Stimulated activated naive B cell treated with anti-CD40 and anti-IgM and Interleukin-4, amounts not matched to agents 10 μg/mL and 1 μg/mL and 100 μg/mL, for 72 hours (primary cell): ENCODE measurements at places on chromosomes 6 and 20.

DNA sequence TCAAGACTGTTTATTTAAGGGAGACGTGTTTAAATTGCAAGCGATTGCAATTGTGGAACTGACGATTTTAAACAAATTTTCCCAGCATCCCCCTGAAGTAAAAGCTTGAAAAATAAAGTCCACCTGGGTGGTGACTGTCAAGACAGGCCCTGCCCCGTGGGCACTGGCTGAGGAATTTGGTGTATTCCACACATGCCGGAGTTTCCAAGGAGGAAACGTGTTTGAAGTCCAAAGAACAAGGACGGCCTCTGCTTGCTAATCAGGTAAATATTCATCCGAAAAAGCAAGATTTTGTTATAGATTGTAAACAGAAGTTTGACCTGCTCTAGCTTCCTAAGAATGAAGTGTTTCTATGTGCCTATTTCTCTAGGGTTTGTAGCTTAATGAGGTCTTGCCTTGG lies 505.1 kb downstream of the QKI start:
- H3K4me3 ChIP-seq = no peak overlapping the region
- no peak overlapping the region for H3K27ac ChIP-seq
- H3K36me3 ChIP-seq = no peaks in the 10 kb centered on the region
- H3K4me1 ChIP-seq = no peaks in the 10 kb centered on the region
- DNase-seq = no peak

DNA sequence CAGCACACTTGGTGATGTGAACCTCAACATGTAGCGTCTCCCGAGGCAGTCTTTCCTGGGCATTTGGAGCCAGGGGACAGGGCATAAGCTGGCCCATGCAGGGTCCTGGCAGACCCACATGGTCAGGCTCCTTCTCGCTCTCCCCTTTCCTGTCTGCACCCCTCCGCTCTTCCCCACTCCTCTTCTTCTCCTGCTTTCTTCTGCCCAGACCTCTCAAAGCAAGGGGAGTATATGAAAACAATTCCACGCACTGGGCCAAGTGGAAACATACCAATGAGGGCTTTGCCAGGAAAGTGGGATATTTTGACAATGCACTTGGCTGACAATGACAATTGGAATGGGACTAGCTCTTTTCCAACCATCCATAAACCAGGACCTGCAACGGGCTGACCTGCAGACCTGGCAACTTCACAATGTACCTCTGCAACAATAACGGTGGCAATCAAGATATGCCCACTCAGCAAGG lies 58.9 kb upstream of the TRAF3IP2 start:
- H3K4me3 ChIP-seq = no peak overlapping the region
- peaks cover 16% of the 10 kb centered on the region for H3K4me1 ChIP-seq
- no peak for DNase-seq
- no peaks in the 10 kb centered on the region for H3K27me3 ChIP-seq
- peaks cover 36% of the 10 kb centered on the region for H3K36me3 ChIP-seq

GRCh38 chr6:38997128-38997761 lies 51.3 kb upstream of the GLP1R start:
- H3K27me3 ChIP-seq = peaks cover 36% of the 10 kb centered on the region
- H3K36me3 ChIP-seq = no peaks in the 10 kb centered on the region
- H3K4me1 ChIP-seq = no peaks in the 10 kb centered on the region
- no peak overlapping the region for H3K27ac ChIP-seq
- DNase-seq = peak; percentile 8

- no peaks in the 10 kb centered on the region for H3K27me3 ChIP-seq
- no peak overlapping the region for H3K27ac ChIP-seq
- DNase-seq = no peak
- peaks cover 57% of the 10 kb centered on the region for H3K4me1 ChIP-seq
Measured at GRCh38 chr6:13766201-13766634, 48.1 kb downstream of the MCUR1 start.

DNA sequence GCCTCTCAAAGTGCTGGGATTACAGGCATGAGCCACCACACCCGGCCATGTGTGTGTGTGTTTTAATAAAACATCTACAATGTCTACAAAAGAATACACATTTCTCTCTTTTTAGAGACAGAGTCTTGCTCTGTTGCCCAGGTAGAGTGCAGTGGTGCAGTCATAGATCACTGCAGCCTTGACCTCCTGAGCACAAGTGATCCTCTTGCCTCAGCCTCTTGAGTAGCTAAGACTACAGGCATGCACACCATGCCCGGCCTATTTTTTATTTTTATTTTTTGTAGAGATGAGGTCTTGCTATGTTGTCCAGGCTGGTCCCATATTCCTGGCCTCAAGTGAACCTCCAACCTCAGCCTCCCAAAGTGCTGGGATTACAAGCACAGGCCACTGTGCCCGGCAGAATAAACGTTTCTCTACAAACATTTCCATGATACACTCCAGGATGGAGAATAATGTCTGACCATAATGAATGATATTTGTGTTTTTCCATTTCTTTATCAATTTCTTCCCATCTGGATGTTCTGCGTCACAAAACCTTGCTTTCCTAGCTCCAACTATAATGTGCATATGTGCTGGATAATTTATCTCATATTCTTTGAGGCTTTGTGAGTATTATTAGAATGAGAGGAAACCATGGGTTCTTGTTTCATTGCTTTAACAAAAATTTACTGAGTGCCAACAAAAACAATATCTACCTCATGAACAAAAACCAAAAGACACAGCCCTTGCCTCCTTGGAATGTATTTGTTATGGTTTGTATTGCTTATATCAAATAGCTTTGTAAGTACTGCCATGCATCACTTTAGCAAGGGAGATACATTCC lies 28.6 kb upstream of the CCN2 start:
- H3K27ac ChIP-seq = no peak overlapping the region
- H3K27me3 ChIP-seq = no peaks in the 10 kb centered on the region
- DNase-seq = no peak

DNA sequence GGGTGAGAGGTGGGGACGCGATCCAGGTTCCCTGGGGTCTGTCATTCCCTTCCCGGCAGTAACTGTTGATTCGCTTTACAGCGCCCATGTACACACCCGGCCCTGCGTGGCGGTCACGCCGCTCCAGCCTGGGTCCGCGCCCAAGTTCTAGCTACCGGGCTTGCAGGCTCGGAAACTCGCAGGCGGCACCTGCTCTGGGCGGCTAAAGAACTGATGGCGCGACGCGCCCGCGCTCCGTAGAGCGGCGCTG lies 1.4 kb upstream of the POU3F2 start:
- H3K36me3 ChIP-seq = peaks cover 4% of the 10 kb centered on the region
- H3K4me3 ChIP-seq = peak overlapping the region; percentile 89
- H3K27me3 ChIP-seq = peaks cover 86% of the 10 kb centered on the region
- no peak for DNase-seq
- peak overlapping the region; percentile 86 for H3K27ac ChIP-seq

GRCh38 chr6:101878554-101879276 lies 485.2 kb downstream of the GRIK2 start:
- H3K27me3 ChIP-seq = no peaks in the 10 kb centered on the region
- no peaks in the 10 kb centered on the region for H3K4me1 ChIP-seq
- H3K4me3 ChIP-seq = no peak overlapping the region
- no peak overlapping the region for H3K27ac ChIP-seq
- H3K36me3 ChIP-seq = no peaks in the 10 kb centered on the region

GRCh38 chr6:107390685-107391435 lies 68.5 kb downstream of the PDSS2 start:
- DNase-seq = no peak
- H3K4me3 ChIP-seq = no peak overlapping the region
- H3K36me3 ChIP-seq = peaks cover 23% of the 10 kb centered on the region
- no peaks in the 10 kb centered on the region for H3K4me1 ChIP-seq
- peak overlapping the region; percentile 57 for H3K27ac ChIP-seq

GRCh38 chr20:48489656-48490055 lies 338.1 kb downstream of the PREX1 start:
- H3K27me3 ChIP-seq = peaks cover 39% of the 10 kb centered on the region
- DNase-seq = no peak
- H3K27ac ChIP-seq = no peak overlapping the region
- no peak overlapping the region for H3K4me3 ChIP-seq
- H3K36me3 ChIP-seq = no peaks in the 10 kb centered on the region

DNA sequence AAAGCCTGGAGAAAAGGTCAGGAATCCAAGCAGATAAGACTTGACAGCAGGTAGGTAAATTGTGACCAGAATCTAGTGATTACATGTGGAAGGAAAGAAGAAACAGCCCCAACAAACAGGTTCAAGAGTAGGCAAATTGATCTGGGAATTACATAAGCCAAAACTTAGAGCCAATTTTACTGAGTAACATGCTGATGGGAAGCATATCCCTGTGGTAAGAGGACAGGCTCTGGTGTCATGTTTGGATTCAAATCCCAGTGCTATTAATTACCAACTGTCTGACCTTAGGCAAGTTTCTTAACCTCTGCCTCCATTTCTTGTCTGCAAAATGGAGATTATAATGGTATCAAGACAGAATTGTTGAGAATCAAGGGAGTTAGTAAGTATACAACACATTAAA lies 20.4 kb downstream of the MCM9 start:
- H3K27me3 ChIP-seq = no peaks in the 10 kb centered on the region
- no peak overlapping the region for H3K27ac ChIP-seq
- DNase-seq = no peak
- peaks cover 26% of the 10 kb centered on the region for H3K36me3 ChIP-seq

GRCh38 chr6:96743496-96743895 lies 93.8 kb downstream of the GPR63 start:
- no peak overlapping the region for H3K4me3 ChIP-seq
- H3K27me3 ChIP-seq = peaks cover 13% of the 10 kb centered on the region
- DNase-seq = no peak
- no peak overlapping the region for H3K27ac ChIP-seq

GRCh38 chr6:17179530-17180073 lies 77.8 kb downstream of the STMND1 start:
- H3K36me3 ChIP-seq = no peaks in the 10 kb centered on the region
- no peak overlapping the region for H3K4me3 ChIP-seq
- H3K27ac ChIP-seq = no peak overlapping the region
- H3K4me1 ChIP-seq = no peaks in the 10 kb centered on the region
- no peak for DNase-seq

- peaks cover 43% of the 10 kb centered on the region for H3K27me3 ChIP-seq
- peaks cover 2% of the 10 kb centered on the region for H3K36me3 ChIP-seq
- peaks cover 19% of the 10 kb centered on the region for H3K4me1 ChIP-seq
- no peak overlapping the region for H3K4me3 ChIP-seq
- H3K27ac ChIP-seq = no peak overlapping the region
Measured at GRCh38 chr6:37774028-37774680, 45.4 kb upstream of the ZFAND3 start.

DNA sequence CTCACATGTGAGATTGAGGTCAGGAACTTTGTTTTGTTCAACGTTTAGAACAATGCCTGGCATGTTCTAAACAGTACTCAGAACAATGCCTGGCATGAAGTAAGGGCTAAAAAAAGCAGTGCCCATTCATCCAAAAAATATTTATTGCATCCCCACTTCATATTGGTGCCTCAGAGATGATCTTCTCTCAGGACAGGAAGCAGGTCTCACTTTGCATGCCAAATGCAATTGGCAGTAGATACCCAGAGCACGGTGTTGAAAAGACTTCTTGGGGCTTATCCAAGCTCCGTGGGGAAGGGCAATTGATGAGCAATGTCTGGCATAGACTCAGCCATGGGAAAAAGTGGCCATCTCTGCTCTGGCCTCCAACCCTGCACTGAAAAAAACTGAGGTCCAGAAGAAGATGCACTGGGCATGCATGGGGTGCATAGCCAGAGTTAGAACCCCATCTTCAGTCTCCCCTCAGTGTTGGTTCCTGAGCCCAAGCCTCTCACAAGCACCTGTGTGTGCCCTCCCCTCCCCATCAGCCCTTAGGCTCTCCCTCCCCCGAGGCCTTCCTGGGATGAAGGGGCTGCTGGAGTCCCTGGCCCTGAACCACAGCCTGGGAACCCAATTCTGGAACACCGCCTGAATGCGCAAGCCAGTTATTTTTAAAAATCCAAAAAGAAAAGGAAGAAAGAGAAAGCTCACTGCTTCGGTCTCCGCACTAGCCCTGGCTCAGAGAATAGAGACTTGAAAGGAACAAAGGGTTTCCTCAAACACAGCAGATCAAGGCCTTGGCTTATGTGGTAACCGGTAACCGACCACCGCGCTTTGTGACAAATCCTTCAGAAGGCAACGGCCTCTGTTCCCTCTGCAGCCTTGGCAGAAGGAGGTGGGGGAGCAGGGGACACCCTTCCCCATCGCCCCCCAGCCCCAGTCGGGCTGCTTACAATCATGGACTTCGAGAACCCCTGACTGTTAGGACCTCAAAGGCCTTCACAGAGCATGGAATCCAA lies 78.5 kb upstream of the SIRPA start:
- peak overlapping the region; percentile 26 for H3K27ac ChIP-seq
- peaks cover 3% of the 10 kb centered on the region for H3K36me3 ChIP-seq
- peaks cover 5% of the 10 kb centered on the region for H3K27me3 ChIP-seq
- DNase-seq = no peak
- H3K4me3 ChIP-seq = peak overlapping the region; percentile 26
- peaks cover 60% of the 10 kb centered on the region for H3K4me1 ChIP-seq

- no peaks in the 10 kb centered on the region for H3K4me1 ChIP-seq
- H3K27me3 ChIP-seq = no peaks in the 10 kb centered on the region
- peaks cover 9% of the 10 kb centered on the region for H3K36me3 ChIP-seq
- DNase-seq = no peak
Measured at GRCh38 chr6:136114661-136115060, 135.4 kb downstream of the MTFR2 start.

- H3K36me3 ChIP-seq = peaks cover 4% of the 10 kb centered on the region
- DNase-seq = no peak
- no peak overlapping the region for H3K4me3 ChIP-seq
- no peak overlapping the region for H3K27ac ChIP-seq
- peaks cover 15% of the 10 kb centered on the region for H3K27me3 ChIP-seq
Measured at GRCh38 chr6:4358414-4359107, 223.2 kb upstream of the ECI2 start.

GRCh38 chr20:61934716-61935530 lies 130.8 kb downstream of the TAF4 start:
- H3K36me3 ChIP-seq = no peaks in the 10 kb centered on the region
- H3K27ac ChIP-seq = no peak overlapping the region
- H3K4me3 ChIP-seq = no peak overlapping the region

- no peak for DNase-seq
- H3K4me1 ChIP-seq = peaks cover 8% of the 10 kb centered on the region
- no peak overlapping the region for H3K27ac ChIP-seq
- no peaks in the 10 kb centered on the region for H3K27me3 ChIP-seq
- H3K4me3 ChIP-seq = no peak overlapping the region
Measured at GRCh38 chr20:33477386-33478234, 12.3 kb upstream of the CBFA2T2 start.

- DNase-seq = peak; percentile 10
- no peaks in the 10 kb centered on the region for H3K4me1 ChIP-seq
- no peak overlapping the region for H3K27ac ChIP-seq
- no peaks in the 10 kb centered on the region for H3K36me3 ChIP-seq
Measured at GRCh38 chr6:149840345-149841075, 23.6 kb downstream of the LRP11 start.

DNA sequence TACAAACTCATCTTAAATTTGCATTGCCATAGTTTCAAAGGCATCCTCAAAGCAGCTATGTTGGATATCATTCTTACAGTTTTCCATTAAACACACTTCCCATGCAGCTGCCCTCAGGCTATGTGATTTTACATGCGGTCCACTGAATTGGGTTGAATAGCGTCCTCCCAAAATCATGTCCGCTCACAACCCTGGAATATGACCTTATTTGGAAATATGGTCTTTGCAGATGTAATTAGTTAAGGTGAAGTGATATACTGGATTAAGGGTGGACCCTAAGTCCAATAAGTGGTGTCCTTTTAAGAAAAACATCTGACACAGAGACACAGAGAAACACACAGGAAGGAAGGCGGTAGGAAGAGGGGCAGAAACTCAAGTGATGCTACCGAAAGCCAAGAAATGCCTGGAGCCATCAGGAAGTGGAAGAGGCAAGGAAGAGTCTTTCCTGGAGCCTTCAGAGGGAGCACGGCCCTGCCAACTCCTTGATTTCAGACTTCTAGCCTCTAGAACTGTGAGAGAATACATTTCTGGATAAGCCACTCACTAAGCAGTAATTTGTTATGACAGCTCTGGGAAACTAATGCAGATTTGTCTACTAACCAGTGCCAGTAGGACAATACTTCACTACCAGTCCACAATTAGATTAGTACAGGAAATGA lies 42.7 kb upstream of the NHSL1 start:
- no peak overlapping the region for H3K4me3 ChIP-seq
- peaks cover 7% of the 10 kb centered on the region for H3K4me1 ChIP-seq
- H3K27me3 ChIP-seq = peaks cover 15% of the 10 kb centered on the region
- H3K36me3 ChIP-seq = no peaks in the 10 kb centered on the region
